ENCODE measurements at places on chromosomes 7 and 10. TPM values are rescaled to one million over a fixed set of nuclear protein-coding genes. Genes with fewer than 3 reads are reported as not detected.

Gene ZNF800
- total RNA-seq = 9.1 TPM

Gene MPP7
- total RNA-seq = not detected

Gene ANKMY2
- 9.2 TPM for total RNA-seq

Gene TMEM130
- 1.1 TPM for total RNA-seq

Gene ADRA2A
- 0.36 TPM for total RNA-seq

Gene TLX1
- not detected for total RNA-seq

Gene NXPH1
- total RNA-seq = not detected

Gene PKD2L1
- not detected for total RNA-seq

Gene CTBP2
- 44.9 TPM for total RNA-seq

Gene AGFG2
- total RNA-seq = 24.3 TPM

Gene REPIN1
- 48.1 TPM for total RNA-seq

Gene HYAL4
- total RNA-seq = not detected

Gene WNT2
- not detected for total RNA-seq

Gene CBX3
- 89.1 TPM for total RNA-seq

Gene USP54
- total RNA-seq = 5.4 TPM

Gene MLXIPL
- 1.5 TPM for total RNA-seq

Gene GPR146
- total RNA-seq = 6.5 TPM

Gene EVX1
- total RNA-seq = not detected

Gene LRRN3
- total RNA-seq = 0.18 TPM

Gene GPR85
- not detected for total RNA-seq

Gene MYH16
- total RNA-seq = not detected

Gene ST8SIA6
- not detected for total RNA-seq
